ENCODE measurements at places on chromosomes 2 and 18.

- DNase-seq: no peak
Observed at GRCh38 chr2:170086751-170087412, 91.1 kb upstream of the MYO3B start.

GRCh38 chr2:187994464-187995331 lies 297.0 kb upstream of the GULP1 start:
- peak; percentile 7 for DNase-seq

- peak; percentile 70 for DNase-seq
Observed at GRCh38 chr2:223460774-223461211, 141.4 kb downstream of the SCG2 start.

DNA sequence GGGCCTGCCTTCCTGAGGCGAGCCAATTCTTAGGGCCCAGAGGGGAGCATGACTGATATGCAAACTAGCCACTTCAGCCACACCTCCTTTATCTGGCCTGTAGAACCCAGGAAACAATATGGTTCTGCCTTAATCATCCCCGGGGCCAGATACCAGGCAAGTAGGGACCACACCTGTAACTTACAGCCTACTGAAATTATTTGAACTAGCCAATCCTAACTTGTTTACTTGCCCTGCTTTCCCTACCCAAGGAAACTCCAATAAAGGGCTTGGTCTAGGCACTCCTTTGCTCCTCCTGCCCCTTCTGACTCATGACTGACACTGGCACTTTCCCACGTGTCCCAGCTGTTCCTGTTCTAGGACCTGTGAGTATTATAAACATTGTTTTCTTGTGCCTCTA lies 57.6 kb downstream of the MYOM1 start:
- DNase-seq: no peak

- DNase-seq: no peak
Observed at GRCh38 chr2:201854841-201855240, 48.5 kb downstream of the CDK15 start.

Measured in fibroblast of the aortic adventitia (primary cell).